Natural killer cell treated with Interleukin-12 subunit alpha and Interleukin-12 subunit beta and Interleukin-15 and Interleukin-18, amount 100 ng/mL, for 72 hours (primary cell): ENCODE measurements at places on chromosomes 6 and 20. TPM values are rescaled to one million over a fixed set of nuclear protein-coding genes. Genes with fewer than 3 reads are reported as not detected.

DNA sequence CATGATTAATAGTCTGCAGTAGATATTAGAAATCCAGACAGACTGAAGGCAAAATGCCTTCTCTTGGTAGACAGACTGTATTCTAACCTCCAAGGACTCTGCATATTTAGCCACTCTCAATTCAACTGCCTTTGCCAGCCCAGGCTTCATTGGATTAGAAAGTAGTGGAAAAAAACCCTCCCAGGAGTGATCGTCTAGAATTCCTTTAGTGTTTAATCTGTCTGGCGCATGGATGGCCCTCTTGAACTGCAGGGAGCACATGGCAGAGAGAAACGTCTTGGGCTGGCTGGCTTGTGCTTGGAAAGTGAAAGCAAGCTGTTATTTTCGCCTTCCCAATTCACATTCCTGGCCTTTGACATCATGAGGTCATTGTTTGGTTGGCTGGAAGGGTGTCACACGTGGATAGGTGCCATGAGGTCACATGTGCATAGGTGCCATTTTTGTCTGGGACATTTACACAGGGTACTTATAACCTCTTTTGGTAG lies 30.9 kb upstream of the NEDD9 start:
- DNase-seq, result no peak

- DNase-seq, result no peak
These were observed 158.1 kb upstream of the GMDS start for GRCh38 chr6:2403546-2403945.

GRCh38 chr6:144613859-144614258 lies 328.7 kb downstream of the UTRN start:
- DNase-seq, result no peak

DNA sequence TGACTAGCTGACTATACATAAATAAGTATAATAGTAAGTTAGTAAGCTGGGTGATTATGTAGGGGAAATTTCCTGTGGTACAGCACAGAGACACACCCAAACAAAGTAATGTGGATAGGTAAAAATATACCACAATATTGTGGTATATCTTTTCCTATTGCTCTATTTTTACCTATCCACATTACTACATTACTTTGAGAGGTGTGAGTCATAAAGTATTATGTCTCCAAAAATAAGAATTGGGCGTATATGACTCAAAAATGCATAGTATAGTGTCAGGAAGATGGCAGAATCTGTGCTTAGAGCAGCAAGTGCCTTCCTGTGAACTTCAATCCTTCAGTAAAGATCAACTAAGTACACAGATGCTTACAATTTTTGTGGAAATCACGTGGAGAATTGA lies 2.7 kb upstream of the SIRPG start:
- no peak for DNase-seq

HCRTR2 gene
- total RNA-seq, result not detected
